KG1 (cell line): ENCODE measurements at places on chromosomes 11 and 22.

DNA sequence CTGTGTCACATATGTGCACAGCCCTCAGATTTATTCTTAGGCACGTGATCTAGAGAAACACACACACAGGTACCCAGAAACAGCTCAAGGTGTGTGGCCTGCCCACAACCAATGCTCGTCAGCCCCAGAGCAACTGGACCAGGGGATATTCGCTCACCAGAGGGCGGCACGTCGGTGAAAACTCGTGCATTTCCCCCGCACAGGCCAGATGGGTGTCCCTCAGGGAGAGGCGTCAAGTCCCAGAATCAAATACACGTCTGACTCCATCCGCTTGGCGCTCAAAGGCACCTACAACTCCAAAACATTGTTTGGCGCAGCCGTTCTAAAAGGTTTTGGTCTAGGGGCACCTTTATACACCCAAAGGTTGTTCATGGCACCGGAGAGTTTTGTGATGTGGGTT is 429.0 kb downstream of the BRD1 start:
- no peak for DNase-seq

DNA sequence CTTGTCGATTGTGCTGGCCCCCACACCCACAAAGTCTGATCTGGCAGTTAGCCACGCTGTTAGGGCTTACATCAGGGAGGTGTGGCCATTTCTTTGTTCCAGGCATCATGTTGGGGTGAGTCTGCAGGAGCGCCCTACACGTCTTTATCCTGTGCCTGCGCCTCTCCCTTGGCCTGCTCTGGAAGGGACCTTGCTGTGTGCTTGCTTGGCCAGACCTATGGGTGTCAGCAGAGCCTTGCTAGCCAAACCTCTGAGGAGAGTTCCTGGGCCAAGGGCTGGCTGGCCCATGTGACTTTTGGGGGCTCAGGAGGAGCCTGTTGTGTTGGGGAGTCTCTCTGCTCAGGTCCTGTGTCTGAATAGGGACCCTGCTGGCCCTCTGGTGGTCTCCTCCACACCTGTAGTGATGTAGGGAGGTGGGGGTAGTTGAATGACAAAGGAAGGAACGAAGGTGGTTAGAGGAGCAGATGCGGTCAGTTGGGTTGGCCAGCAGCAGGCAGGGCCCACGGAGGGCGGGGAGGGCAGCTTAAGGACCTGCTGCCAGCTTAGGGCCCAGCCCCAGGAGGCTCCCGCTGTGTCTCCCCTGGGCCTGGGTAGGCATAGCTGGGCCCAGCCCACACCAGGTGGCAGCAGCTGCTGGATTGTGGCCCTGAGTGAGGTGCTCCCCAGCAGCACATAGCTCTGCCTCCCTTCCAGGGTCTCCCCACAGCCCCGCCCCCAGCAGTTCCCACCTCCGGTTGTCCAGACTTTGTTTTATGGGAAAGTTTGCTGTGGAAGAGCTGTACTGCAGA is 7.9 kb downstream of the PPIL2 start:
- no peak for DNase-seq

GRCh38 chr11:72871119-72871518 is 56.9 kb downstream of the ATG16L2 start:
- no peak for DNase-seq

GRCh38 chr22:27988704-27989103 is 69.6 kb upstream of the PITPNB start:
- no peak for DNase-seq

DNA sequence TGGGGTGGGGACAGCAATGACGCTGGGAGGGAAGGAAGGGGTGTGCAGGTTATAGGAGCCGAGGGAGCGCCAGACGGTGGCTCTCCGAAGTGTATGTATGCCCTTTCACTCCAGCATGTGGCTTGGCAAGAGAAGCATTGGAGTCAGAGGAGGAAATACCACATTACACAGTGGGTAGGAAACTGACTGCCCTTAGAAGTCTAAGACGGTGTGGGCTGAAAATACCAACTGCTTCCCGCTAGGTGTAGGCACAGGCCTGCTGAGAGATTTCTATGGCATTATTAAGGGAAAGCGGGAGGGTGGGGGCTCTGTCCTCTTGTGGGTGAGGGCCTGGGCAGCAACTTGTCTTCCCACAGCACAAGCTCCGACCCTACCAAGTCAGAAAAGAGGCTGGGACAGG is 44.7 kb downstream of the CACNG2 start:
- no peak for DNase-seq

GRCh38 chr22:44172370-44173108 is 8.2 kb upstream of the PARVG start:
- DNase-seq, result peak; percentile 28

GRCh38 chr11:111812211-111812610 is 46.0 kb upstream of the PPP2R1B start:
- no peak for DNase-seq

DNA sequence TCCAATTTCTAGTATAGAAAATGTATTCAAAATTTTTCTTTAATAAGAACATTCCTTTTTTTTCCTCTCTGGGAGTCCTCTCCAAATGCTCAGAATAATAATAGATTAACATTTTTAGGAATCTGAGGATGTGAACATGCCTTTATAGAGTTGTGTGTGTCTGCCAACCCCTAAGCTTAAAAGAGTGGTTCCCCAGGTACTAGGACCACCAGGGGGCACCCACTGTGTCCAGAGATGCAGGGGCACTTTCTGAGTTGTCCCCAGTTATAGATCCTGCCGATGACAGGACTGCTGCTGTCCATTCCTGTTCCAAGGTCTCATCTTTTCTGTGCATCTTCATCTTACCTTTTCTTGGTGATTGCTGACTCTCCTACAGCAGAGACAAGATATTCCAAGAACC is 27.0 kb upstream of the MICAL2 start:
- DNase-seq, result no peak

DNA sequence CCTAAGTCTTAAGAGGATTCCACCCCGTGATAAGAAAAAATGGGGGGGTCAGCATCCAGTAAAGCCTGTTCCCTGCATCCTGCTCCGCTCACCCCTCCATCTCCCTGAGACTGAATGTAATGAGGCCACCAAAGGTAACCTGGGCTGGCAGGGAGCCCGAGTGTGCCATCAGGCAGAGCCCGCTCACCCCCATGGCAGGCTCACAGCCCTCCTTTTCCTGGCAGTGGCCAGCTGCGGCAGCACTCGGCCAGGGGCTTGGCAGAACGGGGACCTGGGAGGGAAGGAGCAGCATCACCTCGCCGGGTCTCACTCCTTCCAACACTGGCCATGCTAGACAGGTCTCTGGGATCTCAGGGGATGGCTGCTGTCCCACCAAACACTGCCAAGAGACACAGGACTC is 64.4 kb downstream of the PRDM11 start:
- DNase-seq, result no peak

DNA sequence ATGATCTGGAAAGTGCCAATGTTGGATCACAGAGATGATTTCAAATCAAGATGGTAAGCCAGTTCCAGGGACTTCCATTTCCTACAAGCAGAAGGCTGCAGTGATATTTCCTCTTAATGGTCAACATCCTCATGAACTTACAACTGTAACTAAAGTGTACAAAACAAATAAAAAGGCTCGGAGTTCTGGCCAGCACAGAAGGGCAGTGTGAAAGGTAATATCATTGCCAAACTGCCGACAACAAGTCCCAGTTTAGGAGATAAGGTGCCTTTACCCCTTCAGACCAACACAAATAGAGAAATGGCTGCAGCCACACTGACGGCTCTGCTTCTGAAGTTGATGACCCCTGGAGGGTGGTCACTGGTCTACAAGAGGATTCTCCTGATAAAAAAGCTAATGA is 91.1 kb downstream of the ETS1 start:
- DNase-seq, result no peak

GRCh38 chr11:108144615-108145014 is 23.2 kb downstream of the ACAT1 start:
- no peak for DNase-seq

DNA sequence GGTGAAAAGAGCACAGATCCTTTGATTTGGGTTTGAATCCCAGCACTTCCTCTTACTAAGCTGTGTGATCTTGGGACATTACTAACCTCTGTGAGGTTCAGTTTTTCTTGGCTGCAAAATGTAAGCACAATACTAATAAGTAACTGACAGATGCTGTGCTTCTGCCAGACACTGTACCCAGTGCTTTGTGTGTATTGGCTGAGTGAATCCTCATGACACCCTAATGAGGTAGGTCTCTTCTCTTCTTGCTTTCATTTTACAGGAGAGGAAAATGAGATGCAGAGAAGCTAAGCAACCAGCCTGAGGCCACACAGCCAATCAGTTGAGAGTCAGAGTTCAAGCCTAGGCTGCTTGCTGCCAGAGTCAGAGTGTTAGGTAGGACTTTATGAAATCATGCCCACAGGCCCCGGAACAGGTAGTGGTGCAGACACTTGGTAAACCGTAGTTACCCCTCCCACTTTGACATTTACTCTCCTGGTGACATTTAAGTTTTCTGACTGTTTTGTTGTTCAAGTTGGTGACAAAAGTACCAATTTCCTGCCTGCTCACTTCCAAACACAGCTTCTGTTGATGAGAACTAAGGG is 21.2 kb downstream of the PTPRJ start:
- no peak for DNase-seq

DNA sequence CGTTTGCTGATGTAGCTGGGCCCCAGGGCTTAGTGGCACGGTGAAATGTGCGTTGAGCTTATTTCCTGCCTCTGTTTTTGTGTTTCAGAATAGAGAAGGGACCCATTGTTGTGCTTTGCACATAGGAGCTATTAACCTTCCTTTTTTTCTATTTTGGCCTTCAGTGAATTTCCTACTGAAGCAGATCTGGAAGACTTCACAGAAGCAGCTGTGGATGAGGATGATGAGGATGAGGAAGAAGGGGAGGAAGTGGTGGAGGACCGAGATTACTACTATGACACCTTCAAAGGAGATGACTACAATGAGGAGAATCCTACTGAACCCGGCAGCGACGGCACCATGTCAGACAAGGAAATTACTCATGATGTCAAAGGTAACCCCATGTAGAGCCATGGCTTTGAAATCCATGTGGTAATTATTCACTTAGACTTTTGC is 37.4 kb upstream of the ST14 start:
- no peak for DNase-seq

GRCh38 chr11:127996825-127997224 is 590.5 kb downstream of the ETS1 start:
- DNase-seq, result no peak

DNA sequence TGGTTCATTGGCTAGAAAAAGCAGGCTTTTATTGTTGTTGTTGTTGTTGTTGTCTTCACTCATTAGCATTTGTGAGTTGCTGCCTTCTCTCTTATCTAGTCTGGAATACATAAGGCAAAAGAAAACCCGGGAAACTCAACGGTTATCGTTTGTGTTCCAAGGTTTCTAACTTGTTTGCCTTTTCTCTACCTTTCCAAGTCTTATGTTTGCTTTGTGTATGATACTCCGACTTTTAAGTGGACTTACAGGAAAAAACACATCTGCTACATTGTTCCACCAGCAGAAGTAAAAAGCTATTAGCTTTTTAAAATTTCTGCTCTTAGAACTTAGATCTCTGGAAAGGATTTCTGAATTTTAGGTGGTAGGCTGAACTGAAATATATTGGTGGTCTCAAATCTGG is 27.0 kb upstream of the HIKESHI start:
- no peak for DNase-seq

DNA sequence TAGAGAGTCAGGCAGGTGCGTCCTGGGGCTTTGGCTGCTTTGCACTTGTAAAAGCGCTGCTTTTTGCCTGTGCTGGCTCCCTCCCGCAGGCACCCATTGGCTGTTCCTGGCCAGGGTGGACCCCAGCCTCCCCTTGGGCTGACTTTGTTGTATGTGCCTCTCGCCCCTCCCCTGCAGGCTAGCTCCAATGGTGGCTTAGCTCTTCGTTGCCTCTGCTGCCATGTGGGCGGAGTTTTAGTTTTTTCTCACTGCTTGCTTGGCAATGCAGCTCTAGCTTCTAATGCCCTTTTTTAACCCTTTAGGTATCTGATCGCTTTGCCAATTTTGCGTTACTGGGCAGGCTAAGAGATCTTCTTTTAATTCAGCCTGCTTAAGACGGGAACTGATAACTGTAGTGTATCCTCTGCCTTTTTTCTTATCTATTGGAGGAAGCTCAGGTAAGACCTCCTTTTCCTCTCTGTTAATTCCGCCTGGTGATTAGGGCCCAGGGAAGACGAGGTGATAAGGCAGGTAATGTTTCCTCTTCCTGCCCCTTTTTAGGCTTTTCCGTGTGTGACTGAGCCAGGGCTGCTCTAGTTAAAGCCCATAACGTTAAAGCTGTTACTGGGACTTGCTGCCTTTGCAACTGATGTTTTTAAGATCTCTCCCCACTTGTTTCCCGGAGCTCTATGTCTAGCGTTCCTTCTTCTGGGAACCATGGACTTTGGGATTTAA is 11.7 kb upstream of the GLYATL1 start:
- DNase-seq, result no peak

DNA sequence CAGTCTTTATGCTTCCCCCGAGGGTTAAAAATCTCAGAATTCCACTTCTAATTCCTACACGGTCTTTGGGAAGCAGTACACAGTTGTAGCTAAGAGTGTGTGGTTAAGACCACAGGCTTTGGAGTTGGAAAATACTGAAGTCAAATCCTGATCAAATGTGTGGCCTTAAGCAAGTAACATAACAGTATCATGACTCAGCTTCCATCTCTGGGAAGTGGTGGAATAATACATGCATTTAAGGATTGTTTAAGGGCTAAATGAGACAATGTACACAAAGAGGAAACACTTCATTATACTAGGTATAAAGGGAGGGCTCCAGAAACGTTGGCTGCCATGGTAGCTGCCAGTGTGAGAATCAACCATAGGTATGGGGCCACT is 71.5 kb downstream of the FAT3 start:
- no peak for DNase-seq

DNA sequence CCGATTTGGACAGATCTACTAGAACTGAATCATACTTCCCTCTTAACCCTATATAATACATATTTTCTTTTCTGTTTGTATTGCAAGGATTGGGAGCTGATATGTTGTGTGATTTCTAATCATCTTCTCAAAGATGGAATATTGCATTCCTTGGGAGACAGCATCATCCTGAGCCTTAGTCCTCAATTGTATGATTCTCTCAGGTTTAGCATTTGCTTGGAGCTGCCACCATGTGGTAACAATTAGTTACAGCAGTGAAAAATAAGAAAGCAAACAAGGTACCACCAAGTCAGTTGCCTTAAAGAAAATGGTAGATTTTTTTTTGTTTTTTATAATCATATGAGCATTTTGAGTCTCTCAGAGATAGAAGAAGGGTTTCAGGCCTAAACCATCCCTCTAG is 11.9 kb downstream of the SNX19 start:
- DNase-seq, result no peak

DNA sequence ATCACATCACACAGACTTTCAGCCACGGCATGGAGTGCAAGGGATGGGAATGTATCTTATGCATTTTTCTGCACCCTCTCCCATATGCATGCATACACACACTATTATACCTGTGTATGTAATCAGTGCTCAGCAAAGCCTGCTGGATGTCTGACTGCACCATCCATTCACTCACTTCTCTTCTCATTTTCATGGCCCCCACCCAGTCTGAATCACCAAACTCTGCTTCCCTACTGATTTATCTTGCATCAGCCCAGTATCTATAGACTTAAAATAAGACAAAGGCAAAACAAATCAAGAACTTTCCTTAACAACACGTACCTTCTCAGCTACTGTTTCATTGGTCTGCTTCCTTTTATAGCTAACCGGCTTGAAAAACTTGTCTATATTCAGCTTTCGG is 21.6 kb downstream of the DBX1 start:
- DNase-seq, result no peak

- DNase-seq, result no peak
Observed at GRCh38 chr11:45859661-45860140, 12.4 kb downstream of the CRY2 start.

- DNase-seq, result no peak
Observed at GRCh38 chr11:120925944-120926343, 98.0 kb upstream of the TBCEL start.
